ENCODE measurements at places on chromosomes 12 and 14. TPM values are rescaled to one million over a fixed set of nuclear protein-coding genes. Genes with fewer than 3 reads are reported as not detected.

Gene PFDN5
- 630 TPM for polyA plus RNA-seq

Gene ACACB
- 7.1 TPM for polyA plus RNA-seq

Gene EIF2S3B
- polyA plus RNA-seq = 3.1 TPM

Gene ADAM21
- 0.09 TPM for polyA plus RNA-seq

Gene TAS2R7
- polyA plus RNA-seq = not detected

Gene CDH24
- 41.8 TPM for polyA plus RNA-seq

Gene USP44
- polyA plus RNA-seq = 88.6 TPM

Gene CD69
- not detected for polyA plus RNA-seq

Gene SMAGP
- polyA plus RNA-seq = 13.9 TPM

Gene ALG10B
- 10.7 TPM for polyA plus RNA-seq

Gene PLEKHD1
- 0.24 TPM for polyA plus RNA-seq

Gene PCED1B
- 6.2 TPM for polyA plus RNA-seq

Gene PDE3A
- 0.91 TPM for polyA plus RNA-seq

Gene ARMH4
- 7.1 TPM for polyA plus RNA-seq

Gene VRTN
- 189 TPM for polyA plus RNA-seq

Gene COPZ1
- polyA plus RNA-seq = 133 TPM

Gene RND1
- 17.8 TPM for polyA plus RNA-seq

Gene SVOP
- polyA plus RNA-seq = 0.06 TPM

Gene LRRC10
- not detected for polyA plus RNA-seq

Gene PRORP
- 20.5 TPM for polyA plus RNA-seq

Gene NRIP2
- 0.03 TPM for polyA plus RNA-seq

Gene CDK4
- polyA plus RNA-seq = 311 TPM

Gene SNAPC1
- polyA plus RNA-seq = 5.2 TPM
